ENCODE measurements at places on chromosomes 7 and 10.
A peak's percentile ranks its signal among the peaks of the same experiment; 100 is the strongest.

DNA sequence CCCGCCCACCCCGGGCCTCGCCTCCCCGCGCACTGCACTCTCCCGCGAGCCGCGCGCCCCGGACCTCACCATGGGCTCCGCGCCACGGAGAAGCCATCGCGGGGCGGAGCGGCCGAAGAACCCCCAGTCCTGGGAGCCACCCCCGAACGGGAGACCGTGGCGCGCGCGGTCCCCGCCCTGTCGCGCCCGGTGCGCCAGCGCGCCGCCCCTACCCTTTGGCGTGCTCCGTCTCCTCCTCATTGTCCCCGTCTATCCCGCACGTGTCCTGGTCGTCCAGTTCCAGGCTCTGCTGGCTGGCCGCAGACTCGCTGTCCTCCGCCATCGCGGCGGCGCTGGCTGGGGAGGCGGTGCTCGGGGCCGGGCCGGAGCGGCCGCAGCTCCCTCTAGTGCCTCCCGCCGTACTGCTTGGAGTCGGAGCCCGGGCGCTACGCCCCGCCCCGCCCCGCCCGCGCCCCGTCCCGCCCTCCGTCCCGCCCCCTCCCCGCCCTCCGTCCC, at the start of gene NMT2:
NMT2 (minus strand) TSS at position 403 of the 495 bp plus-strand sequence; CDS start at position 322, 81 bp downstream.
- no peak for DNase-seq

DNA sequence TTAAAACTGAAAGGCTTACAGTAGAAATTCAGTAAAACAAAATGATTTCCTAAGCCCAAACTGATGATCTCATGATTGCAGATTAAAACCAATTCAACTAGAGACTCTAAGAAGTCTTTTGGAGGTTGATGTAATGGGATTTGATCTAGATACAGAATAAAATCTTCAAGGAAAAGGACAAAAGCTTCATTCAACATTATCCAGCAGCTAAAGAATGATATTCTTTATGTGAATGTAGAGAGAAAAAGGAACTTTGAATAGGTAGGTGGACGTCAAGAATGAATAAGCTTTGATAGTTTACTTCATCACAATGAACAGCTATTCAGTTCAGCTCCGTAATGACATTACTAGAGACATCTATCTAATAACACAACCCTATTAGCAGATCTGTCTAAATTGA, 744.4 kb downstream of the PHTF2 start:
- DNase-seq, result no peak

- DNase-seq, result no peak
These were observed 33.4 kb downstream of the PPP1R17 start for GRCh38 chr7:31720366-31720765.

GRCh38 chr7:81218480-81219106, 299.7 kb upstream of the SEMA3C start:
- DNase-seq, result no peak

DNA sequence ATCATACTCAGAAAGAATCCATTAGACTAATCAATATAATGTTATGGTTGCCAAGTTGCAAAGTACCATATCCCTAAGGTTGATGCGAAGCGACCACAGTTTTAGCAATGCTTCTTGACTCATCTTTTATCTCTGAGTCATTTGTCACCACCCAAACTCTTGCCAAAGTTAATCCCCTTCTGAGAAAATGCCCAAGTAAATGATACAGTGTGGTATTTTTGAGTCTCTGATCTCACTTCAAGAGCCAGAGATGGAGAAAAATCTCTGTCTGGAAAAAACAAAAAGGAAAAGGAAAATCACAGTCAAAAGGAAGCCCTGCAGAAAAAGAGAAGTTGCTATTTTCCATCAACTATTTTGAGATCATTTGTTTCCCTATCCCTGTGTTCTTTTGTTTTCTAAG, 26.7 kb upstream of the OTUD1 start:
- DNase-seq, result no peak

DNA sequence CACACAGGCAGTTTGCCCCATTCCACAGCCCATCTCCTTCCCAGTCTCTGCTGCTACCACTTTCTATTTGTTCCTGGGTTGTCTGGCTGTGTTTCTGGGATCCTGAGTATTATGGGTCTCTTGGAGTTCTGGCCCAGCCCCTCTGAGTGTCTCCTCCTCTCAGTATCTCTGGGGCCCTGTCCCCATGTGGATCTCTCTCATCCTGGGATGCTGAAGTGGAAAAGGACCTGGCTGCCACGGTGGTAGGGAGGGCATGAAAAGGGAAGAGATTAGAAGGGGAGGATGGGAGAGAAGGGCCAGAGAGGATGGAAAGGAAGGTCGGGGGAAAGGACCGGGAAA, 54.5 kb upstream of the LBX1 start:
- no peak for DNase-seq

- DNase-seq, result no peak
These were observed 67.0 kb upstream of the CFAP46 start for GRCh38 chr10:133009218-133009950.

- DNase-seq, result no peak
These were observed 168.0 kb upstream of the RHEB start for GRCh38 chr7:151687523-151688235.

GRCh38 chr10:14556285-14556956, 218.3 kb downstream of the FAM107B start:
- DNase-seq, result peak; percentile 59

DNA sequence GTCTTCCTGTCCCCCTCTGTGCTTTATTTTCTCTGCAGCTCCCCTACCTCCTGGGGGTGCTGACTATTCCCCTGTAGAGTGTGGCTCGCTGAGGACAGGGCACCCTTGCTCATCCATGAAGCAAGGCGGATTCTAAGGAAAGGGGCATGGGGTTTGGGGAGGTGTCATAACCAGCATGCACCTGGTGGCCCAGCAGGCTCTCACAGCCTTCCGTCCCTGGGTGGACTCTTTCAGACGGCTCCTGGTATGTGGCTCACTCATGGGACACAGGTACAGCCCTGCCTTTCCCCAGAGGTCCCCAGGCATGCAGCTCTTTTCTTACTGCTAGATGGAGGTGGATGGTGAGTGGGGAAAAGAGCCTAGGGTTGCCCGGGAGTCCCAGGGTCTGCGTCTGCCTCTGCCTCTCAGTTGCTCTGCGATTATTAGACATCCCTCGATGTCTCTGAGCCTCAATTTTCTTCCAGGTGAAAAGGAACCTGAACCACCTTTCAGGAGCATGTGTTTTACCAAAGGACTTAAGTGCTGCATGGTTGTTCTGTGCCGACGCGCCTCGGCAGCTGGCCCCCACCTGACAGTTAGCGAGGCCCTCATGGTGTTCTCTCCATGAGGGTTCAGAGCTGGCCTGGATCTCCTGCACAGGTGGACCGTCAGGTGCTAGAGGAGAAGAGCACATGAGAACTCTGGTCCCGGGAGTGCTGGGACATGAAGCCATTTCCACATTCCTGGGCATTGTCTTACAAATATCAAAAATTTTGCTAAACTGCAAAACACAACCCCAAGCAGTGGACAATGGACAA, 172.5 kb upstream of the SHH start:
- no peak for DNase-seq

DNA sequence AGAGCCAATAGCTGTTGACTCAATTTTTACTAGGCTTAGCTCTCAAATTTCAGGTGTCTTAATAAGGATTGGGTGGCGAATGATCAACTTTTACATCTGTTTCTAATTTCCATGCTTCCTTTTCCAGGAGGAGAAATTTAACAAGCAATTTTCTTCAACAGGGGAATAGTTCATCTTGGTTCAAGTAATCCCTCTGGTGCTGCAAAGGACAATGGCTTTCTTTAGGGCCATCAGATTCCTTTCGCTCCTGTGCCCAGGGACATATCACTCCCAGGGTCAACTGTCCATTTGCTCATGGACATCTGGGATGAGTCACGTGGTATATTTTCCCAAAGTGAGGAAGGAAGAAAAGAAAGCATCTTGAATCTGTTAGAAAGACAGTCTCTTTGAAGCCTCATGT, 313.3 kb downstream of the FRMD4A start:
- no peak for DNase-seq

DNA sequence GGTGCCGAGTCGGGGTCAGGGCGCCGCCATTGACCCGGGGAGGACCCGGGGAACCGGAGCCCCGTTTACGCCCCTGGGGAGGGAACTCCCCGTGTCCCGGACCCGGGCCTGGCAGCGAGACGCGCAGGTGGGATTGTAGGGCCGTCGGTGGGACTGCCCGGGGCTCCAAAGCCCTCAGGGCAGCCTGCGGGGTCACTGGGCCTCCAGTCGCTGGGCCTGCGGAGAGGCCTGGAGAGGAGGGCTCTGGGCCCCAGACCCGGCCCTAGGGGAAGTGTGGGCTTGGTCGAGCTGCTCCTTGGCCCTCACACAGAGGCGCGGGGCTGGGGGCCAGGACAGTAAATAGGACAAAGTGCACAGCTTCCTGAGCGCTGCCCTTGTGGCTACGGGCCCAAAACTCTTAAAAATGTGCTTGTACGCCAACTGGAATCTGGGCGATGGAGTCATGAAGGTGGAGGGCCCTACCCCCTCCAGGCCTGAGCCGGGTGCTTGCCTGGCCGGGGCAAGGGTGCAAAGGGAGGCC, 657 bp downstream of the ECHDC3 start:
- no peak for DNase-seq

- DNase-seq, result no peak
These were observed 129.8 kb upstream of the GPR26 start for GRCh38 chr10:123536176-123536845.

- no peak for DNase-seq
These were observed 271.9 kb downstream of the TNS3 start for GRCh38 chr7:47310020-47310419.

DNA sequence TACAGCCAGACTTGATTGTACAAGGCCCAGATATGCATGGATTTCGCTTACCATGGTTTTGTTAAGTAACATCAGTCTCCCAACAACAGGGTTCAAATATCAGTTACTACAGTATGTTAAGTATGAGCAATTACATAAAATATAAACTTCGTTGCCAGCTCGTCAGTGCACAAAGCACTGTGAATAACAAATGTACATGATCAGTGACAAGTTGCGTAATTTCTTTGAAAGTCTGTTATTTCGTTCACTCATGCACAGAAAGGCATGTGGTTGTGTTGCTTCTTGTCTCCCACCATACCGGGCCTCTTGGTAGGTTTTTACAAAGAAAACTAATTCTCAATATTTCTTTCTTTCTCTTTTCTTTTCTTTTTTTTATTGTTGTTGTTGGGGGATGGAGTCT, 12.5 kb upstream of the ZNF487 start:
- no peak for DNase-seq

- peak; percentile 91 for DNase-seq
These were observed 48.7 kb upstream of the FXYD4 start for GRCh38 chr10:43322769-43323168.

All from germinal center (tissue), 1 donor.